ENCODE measurements at places on chromosomes 2 and 18.

- DNase-seq: no peak
These were observed 152.9 kb downstream of the LPIN1 start for GRCh38 chr2:11899264-11899818.

GRCh38 chr2:159195697-159196096, 90.8 kb downstream of the WDSUB1 start:
- no peak for DNase-seq

GRCh38 chr2:178275600-178275999, 81.3 kb downstream of the OSBPL6 start:
- DNase-seq: no peak

- DNase-seq: no peak
These were observed 130.0 kb upstream of the PXDN start for GRCh38 chr2:1874101-1874865.

DNA sequence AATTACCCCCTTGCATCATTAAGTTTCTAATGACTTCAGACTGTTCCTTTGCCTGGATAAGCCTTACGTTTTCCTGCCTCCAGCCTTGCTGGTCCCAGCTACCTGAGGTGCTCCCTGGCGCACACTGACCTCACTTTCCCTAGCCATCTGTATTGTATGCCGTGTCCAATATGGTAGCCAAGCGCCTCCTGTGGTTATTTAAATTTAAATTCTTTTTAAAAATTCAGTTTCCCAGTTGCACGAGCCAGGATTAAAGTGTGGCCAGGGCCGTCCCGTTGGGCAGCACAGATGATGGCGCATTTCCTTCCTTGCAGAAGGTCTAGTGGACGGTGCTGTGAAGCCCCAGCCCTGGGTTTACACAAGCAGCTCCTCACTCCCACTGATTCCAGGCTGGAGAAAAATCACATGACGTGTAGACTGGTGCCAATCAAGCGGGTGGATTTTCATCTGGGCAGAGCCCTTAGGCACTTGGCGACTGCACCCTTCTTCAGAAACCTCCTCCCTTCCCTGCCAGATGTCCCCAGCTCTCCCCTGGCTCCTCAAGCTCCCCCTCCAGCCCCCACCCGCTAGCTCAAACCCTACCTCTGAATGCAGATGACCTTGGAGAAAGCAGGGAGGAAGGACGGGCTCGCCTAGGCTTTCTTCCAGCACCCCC, 33.9 kb downstream of the ACKR3 start:
- no peak for DNase-seq

- no peak for DNase-seq
These were observed 105.8 kb downstream of the GALNT14 start for GRCh38 chr2:31032475-31032874.

GRCh38 chr18:28725876-28726275, 548.9 kb upstream of the CDH2 start:
- DNase-seq: no peak

- DNase-seq: no peak
These were observed 2.3 kb downstream of the SLC3A1 start for GRCh38 chr2:44277541-44277940.

- no peak for DNase-seq
These were observed 41.8 kb downstream of the KCTD18 start for GRCh38 chr2:200467806-200468681.

GRCh38 chr18:77376043-77376732, 126.5 kb downstream of the GALR1 start:
- no peak for DNase-seq

DNA sequence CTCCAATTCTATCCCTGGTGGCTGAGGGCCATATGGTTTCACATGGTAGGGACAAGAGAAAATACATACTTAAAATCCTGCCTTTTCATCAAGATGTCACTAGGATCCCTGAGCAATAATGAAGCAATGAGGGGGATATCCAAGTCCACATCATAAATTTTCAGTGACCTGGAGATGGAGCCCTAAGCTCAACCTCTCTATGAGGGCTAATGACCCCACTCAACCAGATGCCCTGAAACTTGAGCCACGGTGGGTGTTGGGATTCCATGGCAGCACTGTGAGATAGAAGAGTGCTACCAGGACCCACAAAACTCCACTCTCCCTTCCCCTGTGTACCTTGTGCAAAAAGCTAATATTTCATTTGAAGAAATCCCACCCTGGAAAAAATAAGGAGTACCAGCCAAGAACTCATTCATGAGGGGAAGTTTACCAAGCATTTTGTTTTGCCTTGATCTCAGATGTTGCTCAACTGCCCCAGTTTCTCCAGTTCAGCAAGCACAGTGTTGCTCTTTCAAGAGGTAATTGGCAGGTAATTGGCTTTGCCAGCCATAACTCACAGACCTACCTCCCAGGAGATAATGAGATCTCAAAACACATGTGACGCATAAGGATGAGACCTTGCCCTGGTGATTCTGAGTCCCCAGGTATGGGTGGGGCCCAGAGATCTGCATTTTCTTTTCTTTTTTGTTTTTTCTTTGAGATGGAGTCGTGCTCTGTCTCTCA, 51.0 kb upstream of the TTC39C start:
- no peak for DNase-seq

- DNase-seq: no peak
These were observed 144.7 kb upstream of the SMAD2 start for GRCh38 chr18:48074929-48075706.

DNA sequence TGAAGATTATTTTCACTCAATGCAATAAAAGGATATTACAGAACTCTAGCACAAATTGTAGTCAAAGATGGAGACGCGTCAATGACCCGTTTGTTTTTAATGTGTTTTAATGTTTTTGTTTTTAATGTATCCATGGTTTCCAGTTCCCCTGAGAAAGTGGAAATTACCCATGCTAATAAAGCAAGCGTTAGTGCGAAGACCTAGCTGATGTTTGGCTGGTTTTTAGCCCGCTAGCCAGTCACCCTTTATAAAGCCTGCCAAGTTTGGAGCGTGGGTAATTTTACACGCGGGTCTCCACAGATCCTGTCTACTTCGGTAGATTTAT, 430 bp upstream of the CHMP1B start:
- no peak for DNase-seq

GRCh38 chr18:32379891-32380290, 90.8 kb downstream of the GAREM1 start:
- DNase-seq: no peak

GRCh38 chr2:42830922-42831574, 38.7 kb upstream of the HAAO start:
- no peak for DNase-seq

- no peak for DNase-seq
These were observed 84.5 kb upstream of the SLC1A4 start for GRCh38 chr2:64904413-64905329.

DNA sequence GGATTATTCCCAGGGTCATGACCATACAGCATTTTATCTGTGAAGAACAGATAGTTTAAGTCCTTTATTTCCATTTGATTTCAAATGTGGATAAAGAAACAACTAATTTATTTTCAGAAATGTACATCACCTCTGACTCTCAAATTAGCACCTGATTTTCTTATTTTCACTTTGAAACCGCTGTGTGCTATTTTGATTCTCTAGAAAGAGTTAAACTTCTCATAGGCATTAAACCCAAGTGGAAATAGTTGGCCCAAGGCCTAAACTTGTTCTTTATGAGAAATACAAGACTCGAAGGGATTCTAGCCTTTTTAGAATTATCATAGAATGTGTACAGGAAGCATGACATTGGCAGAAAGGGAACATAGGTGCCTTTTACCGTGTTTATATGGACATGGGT, 41.5 kb upstream of the LTBP1 start:
- no peak for DNase-seq

GRCh38 chr18:54849683-54850082, 21.4 kb downstream of the RAB27B start:
- no peak for DNase-seq

DNA sequence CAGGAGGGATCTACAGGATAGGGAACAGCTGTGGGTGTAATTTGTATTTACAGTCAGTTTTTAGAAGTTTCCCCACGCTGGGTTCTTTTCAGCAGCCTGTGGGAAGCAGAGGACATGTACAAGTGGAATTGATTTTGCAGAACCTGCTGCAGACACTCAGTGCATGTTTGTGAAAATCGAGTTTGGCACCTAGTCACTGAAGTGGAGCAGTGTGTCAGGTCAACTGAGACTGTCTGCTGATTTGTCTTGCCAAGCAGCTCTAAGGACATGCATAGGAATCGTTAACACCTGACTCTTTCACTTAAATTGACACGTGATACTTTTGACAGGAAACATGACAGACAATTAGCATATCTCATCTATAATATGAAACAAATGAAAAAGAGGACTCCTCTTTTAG, 416.6 kb downstream of the TMX3 start:
- no peak for DNase-seq

DNA sequence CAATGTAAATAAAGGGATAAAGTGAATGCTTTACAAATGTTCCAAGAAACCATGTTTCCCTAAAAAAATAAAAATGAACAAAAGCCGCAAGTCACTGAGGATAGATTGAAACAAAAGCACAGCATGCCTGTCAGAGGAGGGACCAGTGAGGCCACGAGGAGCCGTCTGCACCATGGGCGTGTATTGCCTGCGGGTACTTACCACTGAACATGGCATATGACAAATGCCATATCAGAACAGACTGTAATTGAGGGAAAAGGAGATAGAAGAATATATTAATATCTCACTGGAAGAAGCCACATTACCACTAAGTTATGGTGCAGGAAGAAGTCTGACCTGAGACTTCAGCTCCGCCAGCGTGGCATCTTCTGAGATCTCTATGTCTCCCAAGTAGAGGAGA, 75.8 kb downstream of the USP40 start:
- DNase-seq: no peak
